Mammary microvascular endothelial cell (primary cell): ENCODE measurements at places on chromosomes 5 and 9. TPM values are rescaled to one million over a fixed set of nuclear protein-coding genes. Genes with fewer than 3 reads are reported as not detected.

Gene EQTN
- total RNA-seq: not detected in 2 replicates

Gene OBP2B
- total RNA-seq: not detected in 2 replicates

Gene RNF224
- not detected in 2 replicates for total RNA-seq

Gene FCN1
- total RNA-seq: not detected in 2 replicates

Gene PHYKPL
- 20.2 and 25.8 TPM in 2 replicates for total RNA-seq

Gene TMOD1
- 0.60 and 1.1 TPM in 2 replicates for total RNA-seq

Gene TSSK1B
- not detected in 2 replicates for total RNA-seq

Gene MEIKIN
- total RNA-seq: not detected in 2 replicates

Gene CDO1
- 0.15 and 1.2 TPM in 2 replicates for total RNA-seq

Gene SLC36A3
- not detected in 2 replicates for total RNA-seq

Gene SLC6A18
- total RNA-seq: not detected in 2 replicates

Gene TMEM252
- not detected in 2 replicates for total RNA-seq

Gene ODF2
- total RNA-seq: 29.8 and 31.4 TPM in 2 replicates

Gene NXNL2
- 0.33 TPM in 1 of 2 replicates, not detected in the other for total RNA-seq

Gene NEK6
- total RNA-seq: 29.5 and 32.0 TPM in 2 replicates

Gene TMEM215
- not detected in 2 replicates for total RNA-seq

Gene TRIM36
- 1.5 and 1.7 TPM in 2 replicates for total RNA-seq

Gene WDR31
- total RNA-seq: 0.79 and 0.80 TPM in 2 replicates

Gene LRRC19
- total RNA-seq: not detected in 2 replicates

Gene CARD9
- under 0.01 and 0.60 TPM in 2 replicates for total RNA-seq

Gene AGXT2
- not detected in 2 replicates for total RNA-seq

Gene AK8
- 0.07 and 0.15 TPM in 2 replicates for total RNA-seq

Gene MAMDC4
- total RNA-seq: 1.6 and 1.9 TPM in 2 replicates

Gene ROPN1L
- 1.4 and 2.5 TPM in 2 replicates for total RNA-seq

Gene LCP2
- total RNA-seq: 8.8 and 9.4 TPM in 2 replicates

Gene WNT8A
- total RNA-seq: not detected in 2 replicates

Gene PURA
- 5.6 and 6.3 TPM in 2 replicates for total RNA-seq

Gene TRIM7
- total RNA-seq: 13.6 and 16.6 TPM in 2 replicates

Gene TIGD6
- total RNA-seq: 3.1 and 3.5 TPM in 2 replicates

Gene FOXD4L4
- not detected in 2 replicates for total RNA-seq

Gene PCDHGA3
- 0.13 and 0.49 TPM in 2 replicates for total RNA-seq

Gene MYORG
- 6.1 and 7.4 TPM in 2 replicates for total RNA-seq

Gene GLRA1
- total RNA-seq: not detected in 2 replicates

Gene LURAP1L
- total RNA-seq: 1.9 and 2.9 TPM in 2 replicates

Gene PCDHGB3
- total RNA-seq: 0.67 and 1.4 TPM in 2 replicates

Gene PCDHGB6
- 0.73 and 1.2 TPM in 2 replicates for total RNA-seq
